ENCODE measurements at places on chromosomes 11 and 22.

- no peak for DNase-seq
Observed at GRCh38 chr11:114293201-114293711, 2.9 kb upstream of the NNMT start.

DNA sequence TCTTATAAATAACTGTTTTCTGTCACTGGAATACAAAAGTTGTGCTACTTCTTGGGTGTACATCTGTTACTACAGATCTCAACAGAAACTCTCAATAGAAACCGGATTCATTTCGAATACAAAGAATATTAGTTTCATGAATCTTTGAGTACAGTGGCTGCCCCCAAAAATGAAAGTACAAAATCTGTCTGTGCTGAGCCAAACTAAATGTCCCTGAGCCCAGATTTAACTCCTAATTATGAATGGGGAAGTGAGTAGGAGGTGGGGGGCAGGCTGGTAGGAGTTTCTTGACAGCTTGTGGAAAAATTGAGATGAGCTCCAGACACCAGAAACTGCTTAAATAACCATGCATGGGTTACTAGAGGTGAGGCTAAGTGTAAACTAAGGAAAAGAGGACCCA is 41.6 kb downstream of the PITPNB start:
- DNase-seq, result no peak

- no peak for DNase-seq
Observed at GRCh38 chr11:6771926-6772893, at the start of gene OR2AG2. Gene OR2AG2 (minus strand): TSS chr11:6771976. CDS start chr11:6768957, 3,019 bp downstream.

- peak; percentile 98 for DNase-seq
Observed at GRCh38 chr22:50469377-50470305, 5.2 kb downstream of the SBF1 start.

- no peak for DNase-seq
Observed at GRCh38 chr11:44557464-44557863, 8.0 kb upstream of the CD82 start.

DNA sequence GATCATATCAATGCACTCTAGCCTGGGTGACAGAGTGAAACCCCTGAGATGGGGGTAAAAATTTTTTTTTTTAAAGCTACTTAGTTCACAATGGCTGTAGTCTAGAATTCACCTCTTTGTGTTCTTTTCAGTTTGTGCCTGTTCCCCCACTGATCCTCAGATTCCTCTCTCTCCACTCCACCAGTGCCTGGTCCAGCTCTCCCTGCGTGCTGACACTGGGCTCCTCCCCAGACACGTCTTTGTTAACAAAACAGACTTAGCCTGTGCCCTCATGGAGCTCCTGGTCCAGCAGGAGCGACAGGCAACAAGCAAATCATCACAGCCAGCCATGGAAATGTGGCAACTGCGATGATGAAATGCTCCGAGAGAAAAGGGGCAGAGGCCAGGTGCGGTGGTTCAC is 34.0 kb downstream of the IFT27 start:
- DNase-seq, result no peak

- DNase-seq, result peak; percentile 14
Observed at GRCh38 chr11:2287091-2287490, 14.6 kb downstream of the C11orf21 start.

DNA sequence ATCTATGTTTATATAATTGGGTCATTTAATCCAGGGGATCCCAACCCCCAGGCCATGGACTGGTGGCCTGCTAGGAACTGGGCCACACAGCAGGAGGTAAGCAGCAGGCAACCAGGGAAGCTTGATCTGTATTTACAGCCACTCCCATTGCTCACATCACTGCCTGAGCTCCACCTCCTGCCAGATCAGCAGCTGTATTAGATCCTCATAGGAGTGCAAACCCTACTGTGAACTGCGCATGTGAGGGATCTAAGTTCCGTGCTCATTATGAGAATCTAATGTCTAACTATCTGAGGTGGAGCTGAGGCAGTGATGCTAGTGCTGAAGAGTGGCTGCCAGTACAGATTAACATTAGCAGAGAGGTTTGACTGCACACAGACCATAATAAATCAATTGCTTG is 32.8 kb downstream of the MS4A2 start:
- peak; percentile 47 for DNase-seq

- no peak for DNase-seq
Observed at GRCh38 chr11:131146827-131147490, 223.5 kb upstream of the NTM start.

GRCh38 chr22:48753752-48754517 is 1073.7 kb downstream of the BRD1 start:
- no peak for DNase-seq

DNA sequence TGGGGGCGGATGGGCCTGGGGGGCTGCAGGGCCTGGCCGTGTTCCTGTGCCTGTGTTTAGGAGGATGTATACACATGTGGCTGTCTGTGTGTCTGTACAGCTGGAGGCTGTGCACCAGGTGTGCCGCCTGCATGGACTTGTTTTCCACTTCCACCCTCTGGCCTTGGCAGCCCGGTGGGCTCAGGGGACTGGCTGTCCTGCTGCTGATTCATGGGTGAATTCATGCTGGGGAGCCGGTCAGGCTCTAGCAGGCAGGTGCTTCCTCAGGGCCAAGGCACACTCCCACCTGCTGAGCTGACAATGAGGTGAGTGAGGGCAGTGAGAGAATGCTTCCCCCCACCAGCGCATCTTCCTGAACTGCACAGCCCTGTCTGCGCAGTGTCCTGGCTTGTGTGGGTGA is 88.4 kb downstream of the CCDC81 start:
- DNase-seq, result no peak

DNA sequence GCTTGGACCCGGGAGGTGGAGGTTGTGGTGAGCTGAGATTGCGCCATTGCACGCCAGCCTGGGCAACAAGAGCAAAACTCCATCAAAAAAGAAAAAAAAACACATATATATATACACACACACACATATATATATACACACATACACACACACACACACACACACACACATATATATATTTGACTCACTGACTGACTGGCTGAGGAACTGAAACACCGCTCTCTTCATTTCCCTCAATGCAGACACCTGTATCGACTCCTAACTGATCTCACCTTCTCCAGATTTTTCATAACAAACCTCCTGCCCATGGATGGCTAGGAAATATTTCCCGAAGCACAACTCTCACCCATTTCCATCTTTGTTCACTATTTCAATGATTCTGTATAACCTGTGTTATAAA is 140.7 kb upstream of the ANO3 start:
- no peak for DNase-seq

DNA sequence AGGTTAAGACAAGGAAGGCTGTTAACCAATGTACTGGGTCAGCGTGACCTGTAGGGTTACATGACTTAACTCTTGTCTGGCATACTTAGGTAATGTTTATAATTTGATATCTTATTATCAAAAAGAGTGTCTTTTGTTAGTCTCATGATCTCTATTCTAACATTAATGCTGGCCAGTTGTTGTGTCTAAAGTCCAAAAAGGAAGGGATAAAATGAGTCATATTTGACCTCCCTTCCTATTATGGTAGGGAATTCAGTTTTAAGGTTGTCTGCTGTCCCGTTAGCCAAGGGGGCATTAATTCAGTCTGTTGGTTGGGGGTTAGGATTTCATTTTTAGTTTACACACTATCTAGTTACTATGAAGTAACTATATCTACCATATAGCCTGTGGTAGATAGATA is 364.0 kb downstream of the GRM5 start:
- DNase-seq, result no peak

DNA sequence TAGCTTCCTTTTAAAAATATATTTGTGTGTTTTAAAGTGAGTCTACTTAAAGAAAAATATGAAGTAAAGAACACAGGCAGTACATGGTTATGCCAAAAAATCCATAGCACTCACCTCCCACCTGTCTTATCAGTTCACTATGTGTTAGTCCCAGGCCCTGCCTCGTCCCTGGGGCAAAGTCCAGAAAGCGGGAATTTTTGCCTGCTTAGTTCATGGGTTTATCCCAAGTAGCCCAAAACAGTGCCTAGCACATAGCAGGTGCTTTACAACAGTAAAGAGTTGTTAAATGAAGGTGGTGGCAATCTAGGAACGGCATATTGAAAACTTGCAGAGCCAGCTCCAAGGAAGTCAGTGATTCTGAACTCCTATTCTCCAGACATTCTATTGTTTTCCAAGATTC is 154.0 kb downstream of the MN1 start:
- no peak for DNase-seq

All from left colon (tissue), 2 donors.